ENCODE measurements at places on chromosomes 1 and 21.

DNA sequence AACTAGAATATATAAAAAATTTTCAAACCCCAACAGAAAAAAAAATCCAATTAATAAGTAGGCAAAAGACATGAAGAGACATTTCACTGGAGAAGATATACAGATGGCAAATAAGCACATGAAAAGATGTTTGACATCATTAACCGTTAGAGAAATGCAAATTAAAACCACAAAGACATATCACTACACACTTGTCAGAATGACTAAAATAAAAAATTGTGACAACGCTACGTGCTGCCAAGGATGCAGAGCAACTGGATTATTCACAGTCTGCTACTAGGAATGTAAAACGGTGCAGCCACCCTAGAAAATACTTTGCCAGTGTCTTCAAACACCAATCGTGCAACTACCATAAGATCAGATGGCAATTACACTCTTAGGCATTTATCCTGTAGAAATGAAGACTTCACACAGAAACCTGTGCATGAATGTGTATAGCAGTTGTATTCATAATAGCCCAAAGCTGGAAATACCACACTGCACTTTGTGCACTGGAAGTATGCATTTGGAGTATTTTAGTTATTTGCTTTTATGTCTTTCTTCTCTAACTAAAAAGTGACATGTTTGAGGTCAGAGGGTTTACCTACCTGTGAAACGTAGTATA, 75.3 kb upstream of the PALMD start:
- DNase-seq, result no peak

- no peak for DNase-seq
These were observed 82.9 kb downstream of the BEND5 start for GRCh38 chr1:48693674-48694320.

DNA sequence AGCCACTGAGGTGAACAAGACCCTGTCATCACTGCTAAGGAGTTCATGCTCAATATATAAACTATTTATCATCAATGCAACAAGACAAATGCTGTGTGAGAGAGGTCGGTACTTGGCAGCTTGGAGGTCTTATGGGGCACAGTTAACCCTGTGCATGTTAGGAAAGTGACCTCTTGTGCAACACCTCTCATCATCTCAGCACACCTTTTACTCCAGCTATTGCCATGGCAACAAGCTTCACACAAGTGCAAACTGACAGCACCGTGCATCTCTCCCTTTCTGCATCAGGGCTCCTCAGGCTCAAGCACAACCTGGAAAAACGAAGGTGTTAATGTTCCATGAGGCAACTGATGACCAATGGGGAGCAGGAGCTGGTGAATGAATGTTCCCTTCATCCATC, 14.7 kb upstream of the MYSM1 start:
- DNase-seq, result no peak

DNA sequence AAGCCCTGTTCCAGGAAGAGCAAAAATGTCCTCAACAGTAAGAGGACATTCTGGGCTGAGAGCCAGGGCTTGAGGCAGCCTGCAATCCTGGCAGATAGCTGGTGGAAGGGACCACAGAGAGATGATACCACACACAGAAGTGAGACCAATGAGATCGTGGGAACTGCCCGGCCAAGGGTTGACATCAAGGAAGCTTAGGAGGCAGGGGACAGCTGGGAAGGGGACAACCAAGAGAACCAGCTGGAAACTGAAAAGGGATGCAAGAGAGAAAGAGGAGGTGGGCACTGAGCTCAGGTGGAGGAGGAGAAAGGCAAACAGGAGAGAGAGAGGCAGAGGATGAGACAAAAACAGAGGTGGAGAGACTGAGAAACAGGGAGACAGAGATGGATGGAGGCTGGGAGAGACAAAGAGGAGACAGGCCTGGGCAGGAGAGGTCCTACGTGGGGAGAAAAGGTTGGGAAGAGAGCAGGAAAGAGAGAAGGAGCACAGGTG, 9.2 kb downstream of the PDZK1IP1 start:
- no peak for DNase-seq

- no peak for DNase-seq
These were observed 280.7 kb upstream of the ADGRL2 start for GRCh38 chr1:81519987-81520386.

GRCh38 chr1:240947438-240948224, 335.7 kb upstream of the GREM2 start:
- DNase-seq, result no peak
